ENCODE measurements at places on chromosomes 2 and 18.
A peak's percentile ranks its signal among the peaks of the same experiment; 100 is the strongest.

DNA sequence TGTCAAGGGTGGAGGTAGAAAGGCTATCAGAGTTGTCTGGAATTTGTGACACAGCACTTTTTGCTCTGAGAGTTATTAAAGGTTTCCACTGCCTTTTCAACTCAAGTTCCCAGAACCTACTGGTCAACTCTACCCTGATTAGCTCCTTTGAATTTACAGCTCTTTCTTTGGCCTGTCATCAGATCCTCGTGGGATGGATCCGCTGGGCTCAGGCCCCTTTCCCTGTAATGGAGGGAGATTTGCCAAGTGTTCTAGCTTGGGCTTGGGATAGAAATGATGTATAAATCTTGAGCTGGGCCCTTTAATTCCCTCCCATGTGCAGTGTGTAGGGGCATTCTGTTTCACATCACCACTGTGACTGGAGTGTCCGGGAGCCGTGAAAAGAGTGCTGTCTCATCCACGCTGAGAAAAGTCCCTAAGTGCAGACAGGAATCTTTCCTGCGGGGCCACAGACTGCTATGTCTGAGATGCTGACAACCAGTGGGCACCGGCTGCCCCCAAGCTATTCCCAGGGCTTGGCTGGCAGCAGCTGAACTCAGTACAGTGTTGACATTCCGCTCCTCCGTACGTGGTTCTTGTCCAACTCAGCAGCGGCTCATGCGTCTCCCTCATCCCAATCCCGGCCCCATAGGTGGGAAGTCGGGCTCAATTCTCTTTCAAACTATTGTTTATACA, 46.9 kb upstream of the ARHGAP28 start:
- no peak for DNase-seq

GRCh38 chr2:1969701-1970015, 225.3 kb upstream of the PXDN start:
- no peak for DNase-seq

GRCh38 chr18:23499291-23499781, 4.0 kb upstream of the RMC1 start:
- DNase-seq: no peak

GRCh38 chr2:149538138-149538833, 49.3 kb downstream of the MMADHC start:
- DNase-seq: peak; percentile 85

- DNase-seq: no peak
Measured at GRCh38 chr18:39661856-39662366, 2096.3 kb upstream of the CELF4 start.

GRCh38 chr2:55168221-55169154, 63.6 kb downstream of the CLHC1 start:
- DNase-seq: peak; percentile 41

GRCh38 chr2:41962922-41963622, 84.7 kb upstream of the PKDCC start:
- no peak for DNase-seq

GRCh38 chr18:8972116-8972515, 130.4 kb upstream of the NDUFV2 start:
- DNase-seq: no peak

DNA sequence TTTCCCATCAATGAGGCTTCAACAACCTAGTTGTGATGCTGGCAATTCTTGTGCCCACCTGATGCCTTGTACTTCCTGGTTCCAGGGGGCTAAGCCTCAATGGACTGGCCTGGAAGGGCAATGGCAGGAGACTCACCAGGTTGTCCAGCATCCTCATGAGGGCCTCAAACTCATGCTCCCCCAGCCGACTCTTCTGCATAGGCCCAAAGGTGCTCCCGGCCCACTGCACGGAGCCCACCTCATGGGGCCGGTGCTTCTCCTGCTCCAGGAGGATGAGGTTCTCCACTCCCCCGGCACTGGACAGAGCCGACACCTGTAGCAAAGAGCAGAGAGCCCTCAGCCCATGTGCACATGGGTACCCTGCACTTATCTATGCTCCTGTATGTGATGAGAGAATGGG, 84.5 kb downstream of the ADD2 start:
- no peak for DNase-seq

- no peak for DNase-seq
Measured at GRCh38 chr18:8696749-8697211, 8.6 kb upstream of the MTCL1 start.
